ENCODE measurements at places on chromosomes 2 and 18.

GRCh38 chr2:63743982-63744966, 97.4 kb upstream of the UGP2 start:
- no peak for DNase-seq

DNA sequence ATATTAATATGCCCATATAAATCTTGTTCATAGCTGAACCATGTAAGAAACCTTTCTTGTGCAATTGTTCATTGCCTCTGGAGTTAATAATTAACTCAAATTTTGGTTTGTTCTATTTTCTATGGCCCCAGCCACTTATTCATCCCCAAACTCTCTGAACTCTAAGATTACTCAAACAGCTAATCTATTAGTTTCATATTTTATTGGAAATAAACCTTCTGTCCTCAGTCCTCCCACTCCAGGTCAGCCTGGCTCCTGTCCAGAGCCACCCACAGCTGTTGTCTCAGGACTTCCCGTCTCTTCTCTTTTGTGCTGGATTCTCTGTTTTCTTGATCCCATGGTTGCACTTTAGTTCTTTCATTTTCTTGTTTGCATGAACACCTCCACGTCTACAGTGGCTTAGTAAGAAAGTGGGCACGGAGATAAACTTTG, 4.4 kb upstream of the RNF103 start:
- DNase-seq, result no peak

DNA sequence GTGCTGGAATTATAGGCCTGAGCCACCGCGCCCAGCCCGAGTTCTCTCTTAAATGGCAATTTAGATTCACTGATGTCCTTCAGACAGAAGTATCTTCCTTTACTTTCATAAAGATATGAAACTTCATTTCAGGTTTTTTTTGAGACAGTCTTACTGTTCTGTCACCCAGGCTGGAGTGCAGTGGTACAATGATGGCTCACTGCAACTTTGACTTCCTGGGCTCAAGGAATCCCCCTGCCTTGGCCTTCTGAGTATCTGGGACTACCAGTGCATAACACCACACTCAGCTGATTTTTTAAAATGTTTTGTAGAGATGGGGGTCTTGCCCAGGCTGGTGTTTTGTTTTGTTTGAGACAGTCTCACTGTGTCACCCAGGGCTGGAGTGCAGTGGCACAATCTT, 13.2 kb downstream of the ITGB1BP1 start:
- DNase-seq, result no peak

DNA sequence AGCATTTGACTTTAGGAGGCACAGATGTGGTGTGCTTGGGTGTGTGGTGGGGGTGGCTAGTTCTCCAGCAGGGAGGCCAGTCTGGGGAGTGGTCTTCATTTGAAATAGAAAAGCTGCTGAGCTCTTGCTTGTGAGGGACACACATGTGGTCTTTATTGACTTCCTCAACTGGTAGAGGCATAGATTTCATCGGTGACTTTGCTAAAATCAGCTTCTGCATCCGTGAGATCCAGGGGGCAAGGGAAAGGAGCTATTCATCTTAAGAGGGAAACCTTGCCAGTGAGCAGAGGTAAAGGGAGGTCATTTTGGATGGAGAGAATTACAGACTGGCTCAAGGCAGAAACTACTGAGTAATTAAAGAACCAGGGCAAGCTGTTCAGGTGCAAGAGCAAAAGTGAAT, 4.7 kb downstream of the MAPRE3 start:
- DNase-seq, result no peak

DNA sequence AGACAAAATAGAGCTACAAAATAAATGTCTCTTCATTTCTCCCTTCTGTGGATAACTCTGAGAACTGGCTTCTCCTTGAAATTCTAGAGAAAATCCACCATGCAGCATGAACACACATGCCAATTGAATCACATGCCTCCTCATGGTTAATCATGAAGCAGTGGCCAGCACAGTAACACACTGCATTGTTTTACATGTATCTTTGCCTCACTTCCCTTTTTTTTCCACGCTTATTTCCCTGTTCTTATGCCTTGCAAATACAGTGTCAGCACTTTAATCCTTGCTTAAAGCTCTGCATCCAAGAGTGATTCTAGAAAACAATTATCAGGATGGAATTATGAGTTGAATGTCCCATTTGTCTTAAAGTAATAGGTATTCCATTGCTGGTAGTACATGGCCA, 50.3 kb upstream of the ZBTB7C start:
- DNase-seq, result no peak

- DNase-seq, result no peak
Observed at GRCh38 chr18:6236258-6236657, 178.5 kb downstream of the L3MBTL4 start.
